ENCODE measurements at places on chromosomes 7 and 10.

- DNase-seq: no peak
Observed at GRCh38 chr10:15262036-15262713, 93.7 kb upstream of the NMT2 start.

DNA sequence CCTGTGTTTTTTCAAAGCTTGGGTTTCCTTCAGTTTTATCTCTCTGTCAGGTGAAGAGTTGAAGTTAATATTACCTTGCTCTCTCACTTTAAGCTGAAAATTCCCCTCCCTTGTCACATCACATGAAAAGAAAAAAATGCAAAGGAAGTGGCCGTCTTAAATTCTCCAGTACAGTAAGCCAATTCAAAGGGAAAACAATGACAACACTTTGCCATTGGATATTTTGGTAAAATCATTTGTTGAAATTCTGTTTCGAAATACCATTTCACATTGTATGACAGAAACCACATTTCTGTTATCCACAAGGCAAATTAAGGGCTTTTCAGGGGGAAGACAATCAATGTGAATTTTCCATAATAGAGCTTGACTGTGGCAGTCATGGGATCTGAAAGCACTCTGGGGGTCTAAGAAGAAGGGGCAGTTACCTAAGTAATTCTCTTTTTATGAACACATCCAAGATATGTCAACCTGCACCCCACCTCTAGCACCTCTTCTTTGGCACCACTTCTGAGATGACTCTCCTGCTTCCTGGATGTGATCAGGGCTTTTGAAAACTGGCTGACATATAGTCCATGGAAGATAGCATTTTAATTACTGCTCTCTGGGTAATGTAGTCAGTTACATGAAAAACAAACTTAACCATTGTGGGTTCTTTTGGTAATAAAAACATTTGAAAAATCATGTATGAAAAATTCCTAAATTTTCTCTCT lies 63.8 kb downstream of the ENTPD1 start:
- no peak for DNase-seq

- peak; percentile 54 for DNase-seq
Observed at GRCh38 chr7:105980645-105981396, 17.8 kb downstream of the CDHR3 start.

DNA sequence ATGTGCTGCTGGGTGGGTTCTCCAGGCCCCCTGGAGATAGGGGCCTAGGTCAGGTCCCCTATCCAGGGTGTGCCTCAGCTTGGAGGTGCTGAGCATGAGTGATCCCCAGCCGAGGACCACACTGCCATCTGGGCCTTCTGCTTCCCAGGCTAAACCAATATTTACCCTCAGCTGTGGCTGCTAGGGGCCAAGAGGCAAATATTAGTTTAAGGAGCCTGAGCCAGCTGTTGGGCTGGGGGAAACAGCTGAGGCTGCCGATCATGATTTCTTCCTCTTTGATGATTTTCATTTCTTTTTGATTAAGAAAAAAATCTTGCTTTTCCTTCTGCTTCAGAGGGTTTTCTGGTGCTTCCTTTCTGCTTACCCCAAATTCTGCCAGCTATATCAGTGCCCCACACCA lies 83.4 kb downstream of the NEURL1 start:
- DNase-seq: peak; percentile 73

- no peak for DNase-seq
Observed at GRCh38 chr10:77921395-77921794, 5.2 kb downstream of the DLG5 start.

DNA sequence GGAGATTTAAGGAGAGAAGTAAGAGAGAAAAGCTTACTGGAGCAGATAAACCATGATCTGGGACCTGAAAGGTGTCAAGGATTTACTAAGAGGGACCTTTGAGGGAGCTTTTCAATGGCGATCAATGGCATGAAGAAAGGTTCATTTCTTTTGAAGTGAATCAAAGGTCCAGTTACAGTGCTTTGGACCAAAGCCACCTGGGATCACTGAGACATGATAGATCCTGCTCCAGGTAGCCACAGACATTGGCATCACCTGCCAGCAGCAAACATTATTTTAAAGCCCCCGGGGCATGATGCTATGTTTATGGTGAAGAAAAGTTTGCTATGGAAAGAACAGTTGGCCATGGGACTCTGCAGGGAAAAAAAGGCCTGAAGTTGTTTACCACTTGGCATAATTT lies 109.4 kb downstream of the SLC25A13 start:
- no peak for DNase-seq

GRCh38 chr10:86888585-86889381 lies 68.6 kb downstream of the MMRN2 start:
- no peak for DNase-seq

GRCh38 chr10:72948762-72949161 lies 5.8 kb downstream of the PLA2G12B start:
- DNase-seq: no peak

DNA sequence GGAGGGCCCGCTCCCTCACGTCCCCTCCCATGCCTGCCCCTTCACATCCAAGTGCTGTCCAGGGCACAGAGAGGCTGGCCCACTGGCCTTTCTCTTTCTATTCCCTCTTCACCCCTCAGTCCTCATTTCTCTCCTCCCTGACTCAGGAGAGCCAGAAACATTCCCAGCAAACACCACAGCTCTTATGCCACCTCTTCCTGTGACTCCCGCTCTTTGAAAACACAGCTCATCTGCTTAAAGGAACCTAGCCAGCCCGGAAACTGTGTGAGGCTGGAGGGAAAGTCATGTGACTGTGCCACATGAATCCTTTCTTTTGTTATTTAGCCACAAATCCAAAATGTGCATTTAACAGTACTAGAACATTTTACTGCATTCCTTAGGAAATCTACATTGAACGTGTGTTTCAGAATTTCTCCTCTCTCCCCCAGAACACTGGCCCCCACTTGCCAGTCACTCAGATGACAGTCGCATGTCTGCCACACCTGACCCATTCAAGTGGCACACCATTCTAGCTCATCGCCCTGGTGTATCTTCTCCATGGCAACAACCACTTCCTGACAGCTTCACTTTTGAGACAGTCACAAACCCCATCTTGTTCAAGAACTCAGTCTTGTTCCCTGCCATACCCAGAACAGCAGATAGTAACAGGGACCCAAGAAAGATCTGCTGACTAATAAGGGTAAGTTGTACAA lies 42.8 kb downstream of the GRB10 start:
- no peak for DNase-seq

All from NCI-H1092 treated with DMSO at 0.1 percent for 48 hours (cell line).